ENCODE measurements at places on chromosomes 6 and 20. TPM values are rescaled to one million over a fixed set of nuclear protein-coding genes. Genes with fewer than 3 reads are reported as not detected.

Gene GDAP1L1
- not detected for total RNA-seq

Gene DLL1
- total RNA-seq: 3.4 TPM

Gene TBX18
- not detected for total RNA-seq

Gene ULBP1
- not detected for total RNA-seq

Gene PCK1
- not detected for total RNA-seq

Gene CGA
- not detected for total RNA-seq

Gene BHLHE23
- total RNA-seq: not detected

Gene MEP1A
- not detected for total RNA-seq

Gene SLC17A2
- total RNA-seq: not detected

Gene RIPOR3
- not detected for total RNA-seq

Gene SLPI
- total RNA-seq: not detected

GRCh38 chr20:59191036-59191755 lies 27.6 kb downstream of the ZNF831 start:
- no peak for DNase-seq

GRCh38 chr6:136405420-136406029 lies 115.9 kb upstream of the BCLAF1 start:
- DNase-seq: no peak

GRCh38 chr20:23083553-23084220 lies 2.4 kb downstream of the CD93 start:
- no peak for DNase-seq

GRCh38 chr6:14396826-14397517 lies 279.4 kb downstream of the CD83 start:
- DNase-seq: no peak

DNA sequence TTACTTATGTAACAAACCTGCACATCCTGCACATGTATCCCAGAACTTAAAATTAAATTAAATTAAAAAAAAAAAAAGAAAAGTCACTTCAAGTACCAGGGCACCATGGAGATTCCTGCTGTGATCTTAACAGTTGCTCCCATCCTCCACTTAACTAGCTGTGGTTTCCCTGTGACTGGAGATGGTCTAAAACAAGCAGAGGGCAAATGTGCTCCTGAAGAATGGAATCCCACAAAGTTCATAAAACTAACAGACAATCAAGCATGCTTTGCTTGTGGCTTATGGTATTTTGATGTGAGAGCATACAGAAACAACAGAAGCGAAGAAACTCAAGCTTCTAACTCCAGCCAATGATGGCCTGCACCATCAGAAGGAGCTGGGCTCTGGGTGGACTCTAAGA lies 153.6 kb upstream of the KCNK16 start:
- DNase-seq: no peak

GRCh38 chr6:27706431-27706830 lies 205.8 kb downstream of the OR2B2 start:
- DNase-seq: no peak

GRCh38 chr6:33822575-33823395 lies 19.0 kb upstream of the MLN start:
- DNase-seq: no peak

DNA sequence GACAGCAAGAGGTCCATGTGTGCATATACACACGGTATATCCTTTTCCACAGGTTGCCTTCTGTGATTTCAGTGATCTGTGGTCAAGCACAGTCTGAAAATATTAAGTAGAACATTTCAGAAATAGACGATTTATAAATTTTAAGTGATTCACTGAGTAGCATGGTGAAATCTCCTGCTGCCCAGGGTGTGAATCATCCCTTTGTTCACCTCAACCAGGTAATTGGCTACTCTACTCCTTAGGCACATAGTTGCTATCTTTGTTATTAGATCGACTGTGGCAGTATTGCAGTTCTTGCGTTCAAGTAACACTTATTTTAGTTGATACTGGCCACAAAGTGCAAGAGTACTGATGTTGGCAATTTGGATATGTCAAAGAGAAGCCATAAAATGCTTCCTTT lies 1421.7 kb downstream of the GRIK2 start:
- DNase-seq: no peak

DNA sequence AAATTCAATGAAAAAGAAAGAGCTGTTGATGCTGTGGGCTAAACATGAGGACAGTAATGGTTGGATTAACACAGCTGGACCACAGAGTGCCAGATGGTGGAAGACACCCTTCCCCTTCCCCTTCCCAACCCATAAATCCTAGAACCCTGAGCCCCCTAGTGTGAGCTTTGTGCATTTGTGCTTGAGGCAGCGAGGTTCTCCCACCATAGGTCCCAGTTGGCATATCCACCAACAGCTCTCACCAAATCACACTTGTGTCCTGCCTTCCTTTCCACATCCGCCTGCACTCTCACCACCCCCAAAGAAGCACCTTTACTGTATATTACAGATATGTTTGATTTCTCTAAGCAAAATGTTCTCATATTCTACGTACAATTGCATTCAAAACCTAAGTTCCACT lies 32.8 kb upstream of the HBS1L start:
- no peak for DNase-seq

DNA sequence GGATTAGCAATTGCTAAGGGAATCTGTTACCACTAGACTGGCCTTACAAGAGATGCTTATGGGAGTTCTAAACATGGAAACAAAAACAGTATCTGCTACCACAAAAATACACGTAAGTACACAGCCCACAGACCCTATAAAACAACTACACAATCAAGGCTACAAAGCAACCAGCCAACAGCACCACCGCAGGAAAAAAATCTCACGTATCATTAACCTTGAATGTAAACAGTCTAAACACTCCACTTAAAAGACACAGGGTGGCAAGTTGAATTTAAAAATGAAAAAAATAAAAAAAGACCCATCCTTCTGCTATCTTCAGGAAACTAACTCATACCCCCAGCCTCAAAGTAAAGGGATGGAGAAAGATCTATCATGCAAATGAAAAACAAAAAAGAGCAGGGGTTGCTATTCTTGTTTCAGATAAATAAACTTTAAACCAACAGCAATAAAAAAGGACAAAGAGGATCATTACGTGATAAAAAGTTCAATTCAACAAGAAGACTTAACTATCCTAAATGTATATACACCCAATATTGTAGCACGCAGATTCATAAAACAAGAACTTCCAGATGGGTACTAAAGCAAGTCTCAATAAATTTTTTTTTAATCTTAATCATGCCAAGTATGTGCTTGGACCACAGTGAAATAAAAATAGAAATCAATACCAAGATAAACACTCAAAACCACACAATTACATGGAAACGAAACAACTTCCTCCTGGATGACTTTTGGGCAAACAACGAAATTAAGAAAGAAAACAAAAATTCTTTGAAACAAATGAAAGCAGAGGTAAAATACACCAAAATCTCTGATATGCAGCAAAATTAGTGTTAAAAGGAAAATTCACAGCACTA lies 52.3 kb downstream of the RNGTT start:
- DNase-seq: no peak

DNA sequence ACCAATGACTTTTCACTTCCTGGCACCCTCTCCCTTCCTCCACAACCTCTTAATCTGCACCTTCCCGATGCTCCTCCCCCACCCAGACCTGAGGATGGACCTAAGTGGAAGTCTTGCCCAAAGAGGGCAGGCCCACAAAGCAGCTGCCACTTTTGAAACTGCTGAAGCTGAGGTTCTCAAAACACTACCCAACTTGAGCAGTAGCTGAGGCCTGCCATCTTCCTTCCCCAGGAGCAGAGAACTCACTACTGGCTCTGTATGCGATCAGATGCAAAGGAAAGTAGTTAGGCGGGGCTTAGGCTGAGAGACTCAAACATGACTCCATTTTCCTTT lies 1.5 kb downstream of the HM13 start:
- no peak for DNase-seq

- no peak for DNase-seq
These were observed 80.4 kb upstream of the PMEPA1 start for GRCh38 chr20:57790176-57790575.

DNA sequence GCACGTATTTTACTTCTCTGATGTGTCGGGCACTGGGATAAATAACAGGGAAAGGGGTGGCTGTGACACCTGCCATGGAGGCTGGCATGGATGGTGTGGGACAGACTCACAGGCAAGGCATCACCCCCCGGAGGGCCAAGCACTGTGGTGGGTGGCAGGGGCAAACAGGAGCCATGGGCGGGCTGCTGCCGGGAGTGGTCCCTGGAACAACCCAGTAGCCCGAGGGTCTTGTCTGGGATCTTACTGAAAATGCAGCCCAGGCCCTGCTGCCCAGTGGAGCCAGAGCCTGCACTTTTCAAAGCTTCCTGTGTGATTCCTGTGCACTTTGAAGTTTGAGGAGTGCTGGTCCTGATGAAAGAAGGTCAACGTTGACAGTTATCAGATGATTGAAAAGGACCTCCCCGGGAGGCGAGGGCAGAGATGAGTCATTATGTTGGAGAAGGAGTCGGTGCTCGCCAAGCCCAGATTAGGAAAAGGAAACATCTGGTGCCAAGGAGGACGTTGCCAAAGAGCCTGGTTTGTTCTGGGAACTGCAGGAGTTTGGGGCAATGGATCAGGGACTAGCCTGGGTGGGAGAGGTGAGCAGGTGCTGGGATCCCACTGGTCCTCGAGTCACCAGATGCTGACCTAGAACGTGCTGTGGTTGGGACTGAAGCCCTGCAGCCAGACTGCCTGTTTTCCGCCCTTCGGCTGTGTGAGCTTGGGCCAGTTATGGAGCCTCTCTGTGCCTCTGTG lies 130.0 kb upstream of the GGTLC1 start:
- no peak for DNase-seq

GRCh38 chr20:51340451-51340840 lies 202.1 kb downstream of the NFATC2 start:
- DNase-seq: no peak

GRCh38 chr6:11432713-11433450 lies 104.7 kb upstream of the TMEM170B start:
- DNase-seq: no peak

- DNase-seq: no peak
These were observed 21.8 kb downstream of the NPEPL1 start for GRCh38 chr20:58714340-58714922.

GRCh38 chr6:36436466-36436865 lies 6.2 kb downstream of the PXT1 start:
- DNase-seq: no peak

GRCh38 chr20:61321481-61321880 lies 69.4 kb downstream of the CDH4 start:
- DNase-seq: no peak

DNA sequence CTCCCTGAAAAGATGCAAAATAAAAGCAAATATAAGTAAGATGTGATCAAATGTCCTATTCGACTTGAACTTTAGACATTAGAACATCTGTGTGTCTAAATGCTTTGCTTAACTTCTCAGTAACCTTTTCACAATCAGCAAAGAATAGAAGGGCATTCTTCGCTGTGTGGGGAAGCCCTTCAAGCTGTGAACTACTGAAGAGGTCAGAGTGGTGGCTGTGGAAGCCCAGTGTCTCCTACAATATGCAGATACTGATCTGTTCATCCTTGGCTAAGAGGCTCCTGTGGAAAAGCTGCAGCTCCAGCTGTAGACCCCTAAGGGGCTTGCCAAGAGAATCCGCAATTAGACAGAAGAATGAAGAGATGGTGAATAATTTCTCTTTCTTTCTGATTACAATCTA lies 400.3 kb upstream of the SASH1 start:
- no peak for DNase-seq

- DNase-seq: peak; percentile 37
These were observed 61.1 kb downstream of the NFATC2 start for GRCh38 chr20:51481341-51481914.

DNA sequence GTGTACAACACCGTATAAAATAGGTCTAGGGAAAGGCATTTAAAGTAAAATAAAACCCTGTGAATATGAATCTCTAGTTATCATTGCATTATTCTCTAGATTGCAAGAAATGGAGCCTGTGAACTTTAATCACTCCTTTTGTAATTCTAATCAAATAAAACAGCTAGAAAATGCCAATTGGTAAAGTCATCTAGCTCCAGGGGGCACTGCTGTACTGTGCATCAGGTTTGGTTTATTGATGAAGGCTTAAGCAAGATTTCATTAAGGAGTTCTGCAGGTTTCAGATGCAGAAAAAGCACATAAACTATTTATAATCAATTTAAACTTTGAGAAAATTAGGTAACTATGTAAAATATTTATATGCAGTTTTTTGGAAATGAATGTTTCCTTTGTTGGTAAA lies 645.0 kb downstream of the PHF3 start:
- DNase-seq: no peak

- DNase-seq: peak; percentile 47
These were observed 681 bp downstream of the DIDO1 start for GRCh38 chr20:62925420-62926228.

DNA sequence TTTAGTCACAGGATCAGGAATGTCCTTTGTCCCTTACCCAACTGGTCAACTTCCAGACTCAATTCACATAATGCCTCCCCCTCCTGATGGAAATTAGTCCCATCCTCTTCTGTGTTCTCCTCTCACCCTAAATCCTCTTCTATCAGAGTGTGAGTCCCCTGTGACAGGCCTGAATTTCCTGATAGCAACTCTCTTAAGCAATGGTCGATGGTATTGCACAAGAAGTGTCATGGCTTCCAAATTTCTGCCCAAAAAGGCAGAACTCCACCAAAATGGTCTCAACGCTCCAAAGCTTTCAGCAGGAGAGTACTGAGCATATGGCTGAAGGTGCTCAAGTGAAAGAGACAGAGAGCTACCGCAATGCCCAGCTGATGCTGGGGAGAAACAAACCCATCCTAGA lies 2.4 kb downstream of the PREP start:
- DNase-seq: no peak

GRCh38 chr6:168026925-168027324 lies 29.5 kb downstream of the KIF25 start:
- DNase-seq: no peak

- DNase-seq: no peak
These were observed 16.7 kb downstream of the SLC13A3 start for GRCh38 chr20:46634528-46634927.

- DNase-seq: no peak
These were observed 24.7 kb upstream of the HINT3 start for GRCh38 chr6:125931733-125932450.

- no peak for DNase-seq
These were observed 67.9 kb upstream of the E2F3 start for GRCh38 chr6:20333721-20334269.

GRCh38 chr20:4645109-4645508 lies 76.6 kb upstream of the PRND start:
- DNase-seq: no peak

DNA sequence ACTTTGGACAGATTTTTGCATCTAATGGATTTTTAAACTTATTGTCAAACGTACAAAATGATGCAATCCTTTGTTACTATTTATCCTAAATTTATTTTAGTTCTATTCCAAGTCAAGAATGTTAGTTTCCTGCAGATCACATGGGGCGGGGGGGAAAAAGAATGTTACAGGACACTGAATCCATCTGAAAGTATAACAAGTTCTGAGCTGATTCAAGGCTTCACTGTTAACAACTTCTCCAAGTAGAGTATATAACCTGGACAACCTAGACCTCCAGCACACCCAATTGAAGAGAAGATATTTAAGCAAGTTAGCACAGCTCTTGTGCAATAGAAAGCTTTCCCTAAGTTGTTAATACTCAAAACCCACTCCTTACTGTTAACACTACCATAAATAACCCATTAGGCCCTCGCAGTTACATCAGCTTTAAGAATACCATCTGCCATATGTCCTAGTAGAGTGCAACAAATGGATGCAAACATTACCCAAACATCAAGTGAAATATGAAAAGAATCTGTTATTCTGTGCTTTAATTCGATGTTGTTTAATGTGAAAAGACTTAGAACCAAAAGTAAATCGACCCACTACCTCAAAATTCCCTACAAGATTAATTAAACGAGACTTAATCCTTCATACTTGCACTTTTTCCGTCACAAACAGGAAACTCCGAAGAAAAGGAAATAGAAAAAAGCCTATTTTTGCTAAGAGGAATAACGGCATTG lies 1.3 kb downstream of the SEC63 start:
- no peak for DNase-seq

- peak; percentile 89 for DNase-seq
These were observed at the start of gene TGIF2 for GRCh38 chr20:36573103-36573797. TSS of gene TGIF2 (plus strand) at chr20:36573597. CDS start at chr20:36578775, 5,178 bp downstream.
